ENCODE measurements at places on chromosomes 7 and 10. TPM values are rescaled to one million over a fixed set of nuclear protein-coding genes. Genes with fewer than 3 reads are reported as not detected.

Gene NUTM2B
- 0.30 TPM for total RNA-seq

- DNase-seq: no peak
Observed at GRCh38 chr10:125016123-125016522, 74.2 kb downstream of the ZRANB1 start.

- DNase-seq: no peak
Observed at GRCh38 chr7:114916261-114916892, 5.5 kb upstream of the MDFIC start.

Gene HOXA4
- 0.69 TPM for total RNA-seq

Gene CDNF
- 3.2 TPM for total RNA-seq
